Gastrocnemius medialis (tissue), 4 donors: ENCODE measurements at places on chromosomes 13 and 19. TPM values are rescaled to one million over a fixed set of nuclear protein-coding genes. Genes with fewer than 3 reads are reported as not detected.

Gene SLITRK6
- not detected for total RNA-seq

Gene ZNF844
- 5.2 TPM for total RNA-seq

Gene FREM2
- total RNA-seq, result 6.4 TPM

Gene PSG4
- not detected for total RNA-seq

Gene KLHL1
- total RNA-seq, result not detected

Gene ZNF221
- 1.0 TPM for total RNA-seq

Gene GPC5
- not detected for total RNA-seq

Gene KL
- 1.6 TPM for total RNA-seq

Gene KIR2DL1
- not detected for total RNA-seq

Gene TRMT1
- 46.0 TPM for total RNA-seq

Gene OSCAR
- total RNA-seq, result not detected

Gene MYPOP
- 6.0 TPM for total RNA-seq

Gene WASF3
- total RNA-seq, result 11.6 TPM

Gene PPP1R13L
- 1.8 TPM for total RNA-seq

Gene DGKH
- total RNA-seq, result 3.3 TPM

Gene NTF4
- total RNA-seq, result 6.8 TPM

Gene PIBF1
- total RNA-seq, result 10.0 TPM

Gene PDS5B
- total RNA-seq, result 23.2 TPM

Gene TNFSF11
- not detected for total RNA-seq
